ENCODE measurements at places on chromosomes 16 and 17.
A peak's percentile ranks its signal among the peaks of the same experiment; 100 is the strongest.

DNA sequence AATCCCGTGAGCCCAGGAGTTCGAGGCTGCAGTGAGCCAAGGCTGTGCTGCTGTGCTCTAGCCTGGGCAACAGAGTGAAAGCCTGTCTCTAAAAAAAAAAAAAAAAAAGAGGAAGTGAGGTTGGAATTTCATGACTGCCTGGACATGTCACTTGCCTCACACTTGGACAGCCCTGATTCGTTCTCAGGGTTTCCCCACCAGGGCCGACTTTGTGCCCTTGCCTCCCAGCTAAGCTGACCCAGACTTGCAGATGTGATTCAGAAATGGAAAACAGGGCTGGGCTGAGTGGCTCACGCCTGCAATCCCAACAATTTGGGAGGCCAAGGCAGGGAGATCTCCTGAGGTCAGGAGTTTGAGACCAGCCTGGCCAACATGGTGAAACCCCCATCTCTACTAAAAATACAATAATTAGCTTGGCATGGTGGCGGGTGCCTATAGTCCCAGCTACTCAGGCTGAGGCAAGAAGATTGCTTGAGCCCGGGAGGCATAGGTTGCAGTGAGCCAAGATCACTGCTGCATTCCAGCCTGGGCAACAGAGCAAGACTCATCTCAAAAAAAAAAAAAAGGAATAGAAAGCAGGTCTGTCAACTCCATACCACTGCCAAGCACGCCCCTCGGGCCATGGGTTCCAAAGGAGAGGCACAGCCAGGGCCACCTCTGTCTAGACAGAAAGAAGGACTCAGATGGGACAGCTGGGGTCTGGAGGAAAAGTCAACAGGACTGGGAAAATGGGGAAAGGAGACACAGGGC, 46.9 kb downstream of the SOCS1 start:
- DNase-seq, result no peak

GRCh38 chr16:25018972-25019617, 3.9 kb upstream of the ARHGAP17 start:
- no peak for DNase-seq

DNA sequence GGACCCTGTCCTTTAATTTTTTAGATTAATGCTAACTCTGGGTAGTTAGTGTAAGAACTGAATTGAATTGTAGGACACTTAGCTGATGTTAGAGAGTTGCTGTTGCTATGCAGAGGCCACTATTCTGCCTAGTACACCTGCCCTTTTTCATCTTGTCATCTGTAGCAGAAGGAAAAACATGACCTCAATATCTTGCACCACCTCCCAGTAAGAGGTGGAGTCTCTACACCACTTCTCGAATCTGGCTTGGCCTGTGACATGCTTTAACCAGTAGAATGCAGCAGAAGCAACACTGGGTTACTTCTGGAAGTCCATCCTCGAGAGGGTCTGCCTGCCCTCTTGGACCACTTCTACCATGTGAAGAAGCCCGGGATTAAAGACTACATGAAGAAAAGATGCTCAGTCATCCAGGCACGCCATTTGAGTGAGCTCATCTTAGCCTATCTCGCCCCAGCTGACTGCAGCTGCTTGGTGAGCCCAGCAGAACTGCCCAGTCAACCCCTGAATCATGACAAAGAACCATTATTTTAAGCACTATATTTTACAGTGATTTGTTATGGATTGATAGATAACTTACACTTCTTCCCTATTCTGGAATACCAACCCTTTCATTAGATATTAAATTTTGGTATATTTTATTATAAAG, 153.5 kb downstream of the MYO1D start:
- DNase-seq, result no peak

- DNase-seq, result no peak
These were observed 103.1 kb upstream of the HSBP1 start for GRCh38 chr16:83704656-83705055.

- no peak for DNase-seq
These were observed 77.3 kb upstream of the ATF7IP2 start for GRCh38 chr16:10308305-10309193.

DNA sequence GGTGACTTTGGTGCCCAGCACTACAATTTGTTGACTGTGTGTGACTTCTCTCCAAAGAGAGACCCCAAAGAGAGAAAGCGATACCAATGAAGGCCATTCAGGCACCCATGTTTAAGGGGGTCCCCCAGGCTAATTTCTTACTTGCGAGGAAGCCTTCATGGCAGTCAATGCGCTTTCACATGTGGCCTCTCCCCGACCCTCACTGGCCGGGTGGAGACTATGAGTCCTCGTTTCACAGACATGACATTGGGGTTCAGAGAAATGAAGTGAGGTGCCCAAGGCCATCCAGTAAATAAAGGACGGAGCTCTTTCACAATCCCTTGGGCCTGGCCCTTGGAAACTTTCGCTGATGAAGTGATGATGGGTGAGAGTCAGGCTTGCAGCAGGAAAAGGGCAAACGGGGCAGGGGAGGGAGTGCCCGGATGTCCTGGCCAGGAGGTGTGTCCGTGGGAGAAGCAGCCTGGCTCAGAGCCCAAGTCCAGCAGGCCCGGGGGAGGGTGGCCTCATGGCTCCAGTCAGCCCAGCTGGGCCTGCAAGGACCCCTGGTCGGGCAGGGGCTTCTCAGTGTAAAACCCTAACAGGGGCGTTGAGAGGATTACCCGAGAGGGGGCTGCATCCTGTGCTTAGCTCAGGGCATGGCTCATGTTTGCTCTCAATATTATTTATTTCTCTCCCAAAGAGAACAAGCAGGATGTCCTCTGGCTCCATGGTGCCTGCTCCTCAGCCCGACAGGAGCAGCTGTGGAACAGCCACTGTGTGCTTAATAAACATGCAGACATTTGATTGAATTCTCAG, 14.7 kb downstream of the TBX2 start:
- DNase-seq, result peak; percentile 54

DNA sequence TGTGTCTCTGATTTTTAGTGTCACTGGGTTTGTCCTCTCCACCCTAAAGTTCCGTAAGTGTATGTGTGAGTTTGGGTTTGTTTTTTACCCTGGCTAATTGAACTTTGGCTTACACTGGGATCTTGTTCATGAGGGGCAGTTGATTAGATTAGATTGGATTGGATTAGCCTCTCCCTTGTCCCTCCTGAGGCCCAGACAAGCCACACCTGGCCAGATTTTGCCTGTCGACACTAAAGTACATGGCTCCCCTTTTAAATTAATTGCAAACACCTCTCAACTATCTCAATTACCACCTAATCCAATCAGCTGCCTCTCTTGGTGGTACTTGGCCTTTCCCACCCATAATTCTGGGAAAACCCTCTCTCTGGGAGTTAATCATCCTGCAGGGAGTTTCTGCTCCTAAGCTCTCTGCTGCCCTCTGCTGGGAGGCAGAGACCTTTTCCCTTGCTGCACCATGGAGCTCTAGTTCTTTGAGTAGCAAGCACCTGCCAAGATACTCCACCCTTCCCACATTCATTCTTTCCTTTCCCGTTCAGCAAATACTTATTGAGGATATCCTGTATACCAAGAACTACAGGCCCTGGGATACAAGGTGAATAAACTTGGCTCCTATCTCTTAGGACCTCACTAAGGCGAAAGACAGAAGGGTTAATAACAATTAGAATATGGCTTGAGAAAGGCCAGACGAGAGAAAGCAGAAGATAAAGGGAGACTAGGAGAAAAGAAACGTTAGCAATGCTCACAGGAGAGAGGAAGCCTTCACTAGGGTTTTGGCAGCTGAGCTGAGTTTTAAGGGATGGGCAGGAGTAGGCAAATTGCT, 60.0 kb upstream of the MPHOSPH6 start:
- peak; percentile 79 for DNase-seq

GRCh38 chr17:72421128-72422092, 300.6 kb downstream of the SOX9 start:
- no peak for DNase-seq

All from right lobe of liver (tissue), 6 donors.